Peyer's patch (tissue), 4 donors: ENCODE measurements at places on chromosomes 1 and 21.

GRCh38 chr21:28633839-28634555 is 358.7 kb downstream of the LTN1 start:
- DNase-seq: no peak

DNA sequence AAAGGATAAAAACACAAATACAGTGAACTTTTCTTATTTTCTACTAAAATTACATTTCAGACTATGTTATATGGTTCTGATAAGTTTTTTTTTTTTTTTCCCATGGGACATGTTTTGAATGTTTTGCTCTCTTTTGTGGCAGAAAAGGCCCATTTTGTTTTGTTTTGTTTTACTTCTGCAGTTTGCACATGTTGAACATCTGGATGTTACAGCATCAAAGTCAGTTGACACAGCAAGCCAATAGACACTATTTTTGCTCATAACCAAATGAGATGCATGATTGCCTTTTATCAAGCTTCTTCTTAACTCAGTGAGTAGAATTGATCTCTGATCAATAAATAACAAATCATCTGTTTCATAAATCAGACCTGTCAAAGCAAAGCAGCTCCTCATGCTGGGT is 904.2 kb downstream of the ADGRL2 start:
- no peak for DNase-seq

- DNase-seq: no peak
Measured at GRCh38 chr1:158094571-158094970, 86.1 kb upstream of the CD1D start.

GRCh38 chr1:203629016-203629506 is 2.4 kb downstream of the ATP2B4 start:
- DNase-seq: no peak

DNA sequence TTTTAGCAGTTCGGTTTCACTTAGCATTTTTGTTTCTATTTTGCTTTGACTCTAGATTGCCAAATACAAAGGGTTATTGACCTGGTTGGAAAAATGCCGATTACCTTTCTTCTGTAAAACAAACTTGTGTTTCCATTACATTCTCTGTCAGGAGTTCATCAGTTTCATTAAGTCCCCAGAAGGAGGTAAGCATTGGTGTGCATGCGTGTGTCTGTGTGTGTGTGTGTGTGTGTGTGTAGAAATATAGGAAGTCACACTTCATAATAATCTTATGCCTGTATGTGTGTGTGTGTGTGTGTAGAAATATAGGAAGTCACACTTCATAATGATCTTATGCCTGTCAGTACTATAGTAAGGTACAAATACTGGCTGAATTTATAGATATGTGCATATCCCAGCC is 10.0 kb downstream of the RGSL1 start:
- no peak for DNase-seq

DNA sequence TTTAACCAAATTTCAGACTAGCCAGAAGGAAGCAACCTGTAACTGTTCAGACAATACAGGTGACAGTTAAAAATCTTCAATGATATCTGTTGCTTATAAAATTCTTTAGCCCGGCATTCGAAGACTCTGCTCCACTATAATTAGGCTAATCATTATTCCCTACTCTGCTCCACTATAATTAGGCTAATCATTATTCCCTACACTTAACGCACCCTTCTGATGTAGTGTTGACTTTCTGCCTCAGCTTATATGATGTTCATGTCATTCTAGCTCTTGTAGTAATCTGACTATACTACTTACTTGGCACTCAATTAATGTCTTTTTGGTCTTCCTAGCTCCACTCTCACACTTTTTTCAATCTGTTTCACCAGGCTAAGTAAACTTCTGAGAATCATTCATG is 13.3 kb downstream of the TESK2 start:
- DNase-seq: no peak

DNA sequence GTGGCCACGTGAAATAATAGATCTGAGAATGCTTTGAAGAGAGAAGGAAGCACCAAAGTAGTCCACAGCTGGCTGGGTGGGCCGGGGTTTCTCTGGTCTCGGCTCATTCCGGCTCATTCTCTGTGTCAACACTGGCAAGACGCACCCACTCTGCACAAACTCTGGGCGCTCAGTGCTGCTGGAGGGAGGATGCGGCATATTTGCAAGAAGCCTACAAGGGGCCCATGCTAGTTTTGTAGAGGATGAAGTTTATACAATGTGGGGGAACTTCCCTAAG is 28.8 kb upstream of the TMPRSS2 start:
- DNase-seq: no peak

GRCh38 chr21:41671859-41672542 is 94.9 kb downstream of the RIPK4 start:
- DNase-seq: no peak

DNA sequence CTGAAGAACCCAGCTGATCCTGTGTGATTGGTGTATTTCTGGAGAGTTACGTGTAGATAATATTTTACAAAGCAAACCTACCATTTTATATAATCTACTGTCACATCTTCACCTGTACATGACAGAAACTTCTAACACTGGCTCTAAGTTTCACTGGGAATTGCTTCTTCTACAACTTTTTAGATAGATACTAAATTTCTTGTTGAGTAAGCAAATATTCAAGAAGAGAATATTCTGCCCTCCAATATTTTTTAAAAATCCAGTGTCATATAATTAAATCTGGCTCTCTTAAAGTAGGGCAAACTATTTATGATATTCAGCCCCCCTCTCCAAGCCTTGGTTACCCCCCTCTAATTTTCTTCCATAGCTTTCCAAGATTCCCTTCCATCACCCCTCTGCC is 50.1 kb downstream of the MROH9 start:
- DNase-seq: no peak

DNA sequence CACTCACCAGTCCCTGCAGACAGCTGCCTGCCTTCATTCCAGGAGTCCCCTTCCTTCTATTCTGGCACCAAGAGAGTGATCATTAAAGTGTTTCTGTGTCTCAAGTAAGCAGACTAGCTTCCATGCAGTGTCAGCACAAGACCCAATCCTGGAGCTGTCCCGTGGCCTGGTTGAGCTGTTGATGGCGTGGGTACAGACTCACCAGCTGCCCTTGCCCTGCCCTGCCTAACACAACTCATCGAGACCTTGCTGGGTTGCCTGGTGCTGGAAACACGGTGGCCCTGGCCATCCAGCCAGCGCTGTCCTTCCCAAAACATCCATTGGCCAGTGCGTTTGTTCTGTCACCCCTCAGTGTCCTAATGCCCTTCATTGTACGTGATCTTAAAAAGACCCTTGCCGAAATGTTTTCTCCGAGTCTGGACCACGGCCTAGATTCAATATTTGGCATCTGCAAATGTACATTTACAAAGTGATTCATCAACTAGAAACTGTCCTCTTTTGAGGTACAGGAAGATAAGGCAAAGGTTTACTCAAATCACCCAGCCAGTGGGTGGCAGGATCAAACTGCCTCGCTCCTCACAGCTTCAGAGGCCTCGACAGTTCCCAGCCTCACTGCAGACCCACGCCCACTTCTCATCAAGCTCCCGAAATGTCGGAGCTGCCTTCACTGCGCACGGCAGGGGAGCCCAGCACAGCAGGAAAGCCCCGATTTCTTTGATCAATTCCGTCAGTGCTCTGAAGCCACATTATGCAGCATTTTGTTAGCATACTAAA is 494.2 kb downstream of the KIF26B start:
- no peak for DNase-seq

DNA sequence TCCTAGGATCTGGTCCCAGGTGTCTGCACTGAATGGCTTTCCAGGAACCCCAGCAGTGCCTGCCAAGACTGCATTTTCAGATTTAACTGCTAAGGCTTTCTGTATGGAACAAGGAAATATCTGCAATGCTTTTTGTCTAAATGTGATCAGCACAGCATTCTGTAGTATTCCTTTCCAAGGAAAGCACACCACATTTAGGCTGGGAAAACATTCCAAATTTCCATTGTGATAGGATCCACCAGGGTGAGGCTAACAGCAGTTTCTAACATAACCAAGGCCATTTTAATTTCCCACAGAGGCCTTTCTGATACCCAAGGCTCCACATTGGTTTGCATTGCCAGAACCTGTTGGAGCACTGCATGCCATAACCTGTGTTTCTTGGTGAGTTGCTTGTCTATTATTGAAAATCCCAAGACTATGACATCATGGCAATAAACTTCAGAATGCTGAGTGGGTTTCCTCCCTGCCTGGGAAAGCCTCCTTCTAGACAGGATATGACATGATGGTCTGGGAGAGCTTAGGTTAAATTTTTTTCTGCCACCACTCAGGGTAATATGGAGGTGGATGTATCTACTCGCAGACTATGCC is 23.3 kb upstream of the PTGFRN start:
- DNase-seq: no peak

DNA sequence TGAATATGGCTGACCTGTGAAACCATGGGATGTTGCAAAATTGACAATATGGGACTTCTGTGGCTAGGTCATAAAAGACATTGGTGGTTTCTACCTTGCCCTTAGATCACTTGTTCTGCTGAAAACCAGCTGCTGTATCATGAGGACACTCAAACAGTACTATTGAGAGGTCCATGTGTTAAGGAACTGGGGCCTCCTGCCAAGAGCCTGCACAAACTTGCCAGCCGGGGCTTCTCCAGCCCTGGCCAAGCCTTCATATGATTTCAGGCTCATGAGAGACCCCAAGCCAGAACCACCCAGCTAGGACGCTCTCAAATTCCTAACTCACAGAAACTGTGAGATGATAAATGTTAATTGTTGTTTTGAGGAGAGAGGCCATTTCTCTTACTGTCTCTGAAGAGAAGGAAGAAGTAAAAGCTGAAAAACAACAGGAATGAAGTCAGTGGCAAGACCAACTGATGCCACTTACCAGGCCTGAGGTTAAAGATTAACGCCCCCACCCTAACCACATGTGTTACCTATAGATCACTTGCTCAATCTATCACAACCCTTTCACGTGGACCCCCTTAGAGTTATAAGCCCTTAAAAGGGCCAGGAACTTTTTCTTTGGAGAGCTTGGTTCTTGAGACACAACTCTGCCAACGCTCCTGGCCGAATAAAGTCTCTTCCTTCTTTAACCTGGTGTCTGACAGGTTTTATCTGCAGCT is 3.9 kb upstream of the PITHD1 start:
- no peak for DNase-seq

GRCh38 chr1:196121181-196121580 is 487.1 kb downstream of the KCNT2 start:
- no peak for DNase-seq

GRCh38 chr1:6127587-6128163 is 52.4 kb downstream of the CHD5 start:
- peak; percentile 51 for DNase-seq

GRCh38 chr1:57093122-57093521 is 127.3 kb upstream of the C8B start:
- DNase-seq: no peak

DNA sequence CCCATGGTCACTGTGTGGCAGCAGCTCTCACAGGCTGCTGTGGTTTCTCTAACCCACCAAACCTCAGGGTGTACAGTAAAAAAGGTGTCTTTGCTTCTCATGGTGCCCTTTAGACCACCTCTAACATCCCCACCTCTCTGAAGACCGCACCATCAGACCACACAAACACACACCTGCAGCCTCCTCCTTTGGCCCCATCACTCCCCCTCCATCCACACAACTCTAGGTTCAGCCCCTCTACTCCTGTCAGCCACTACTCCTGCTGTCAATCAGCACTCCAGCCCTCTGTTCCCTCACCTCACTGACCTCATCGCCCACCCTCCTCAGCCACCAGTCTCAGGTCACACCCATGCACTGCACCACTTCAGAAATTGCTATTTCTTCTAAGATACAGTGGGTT is 7.5 kb downstream of the ZNF692 start:
- DNase-seq: no peak

DNA sequence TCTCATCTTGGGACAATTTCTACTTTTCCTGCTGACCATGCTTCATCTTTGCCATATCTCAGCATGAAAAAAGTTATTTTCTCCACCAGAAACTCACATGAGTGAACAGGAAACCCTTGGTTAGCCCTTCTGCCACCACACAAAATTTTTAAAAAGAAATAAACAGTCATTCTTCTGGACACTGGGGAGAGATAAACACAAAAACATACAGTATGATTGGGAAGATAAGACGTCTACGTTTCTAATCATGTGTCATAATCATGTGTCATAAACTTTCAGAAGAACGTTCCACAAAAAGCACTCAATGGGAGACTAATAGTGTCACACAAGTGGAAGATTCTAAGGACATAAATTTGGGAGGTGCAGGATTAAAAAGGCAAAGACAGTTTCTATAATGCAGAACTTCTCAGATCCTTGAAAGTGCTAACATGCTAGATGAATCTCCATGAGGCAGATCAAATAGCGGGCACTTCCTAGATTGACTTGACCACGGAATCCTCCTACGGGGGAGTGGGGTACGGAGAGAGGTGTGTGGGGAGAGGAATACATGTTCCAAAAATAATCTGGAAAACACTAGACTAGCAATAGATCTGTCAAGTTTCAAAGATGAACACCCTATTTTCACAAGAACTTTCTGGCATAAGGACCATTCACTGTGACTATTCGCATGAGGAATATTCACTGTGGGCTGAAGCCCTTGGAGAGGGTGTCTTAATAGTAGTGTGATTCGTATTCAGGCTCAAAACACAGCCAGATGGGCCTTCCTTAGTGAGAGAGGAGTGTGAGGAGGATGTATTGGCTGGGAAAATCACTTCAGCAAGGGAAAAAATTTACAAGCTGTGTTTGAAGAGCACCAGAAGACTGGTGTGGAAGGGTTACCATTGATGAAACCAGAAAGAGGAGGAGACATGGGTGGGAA is 206.7 kb downstream of the SETD4 start:
- DNase-seq: no peak

- no peak for DNase-seq
Measured at GRCh38 chr1:107727866-107728265, 237.1 kb downstream of the VAV3 start.

DNA sequence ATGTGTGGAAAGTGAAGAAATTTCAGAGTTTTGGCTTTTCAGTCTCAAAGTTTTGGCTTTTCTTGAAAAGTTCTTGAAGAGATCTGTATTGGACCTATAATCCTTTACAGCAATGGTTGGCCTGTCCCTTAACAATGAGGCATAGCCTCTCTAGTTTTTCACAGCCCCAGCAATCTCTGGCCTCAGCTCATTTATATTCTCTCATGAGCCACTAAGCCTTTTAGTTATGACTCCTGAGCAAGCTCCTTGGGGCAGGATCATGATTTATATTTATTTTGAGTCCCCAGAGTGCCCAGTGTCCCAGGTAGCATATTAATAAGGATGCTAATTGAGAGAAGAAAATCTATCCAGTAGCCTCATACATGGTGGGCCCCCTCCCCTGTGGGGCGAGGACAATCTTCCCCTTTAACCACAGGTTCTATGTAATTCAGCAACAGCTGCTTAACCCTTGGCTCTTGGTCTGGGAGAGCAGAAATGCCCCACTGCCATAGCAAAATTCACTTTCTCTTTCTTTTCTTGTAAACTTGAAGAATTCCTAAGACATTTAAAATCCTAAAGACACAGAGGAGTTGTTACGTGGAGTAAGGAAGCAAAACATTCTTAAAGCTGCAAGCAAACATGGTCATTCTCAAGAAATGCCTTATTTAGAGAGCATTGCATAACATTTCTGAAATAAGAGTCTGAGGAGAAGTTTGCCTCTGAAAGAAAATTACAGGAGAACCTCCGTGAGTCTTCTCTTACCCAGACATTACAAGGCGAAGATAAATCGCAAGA is 6.3 kb downstream of the NGF start:
- no peak for DNase-seq
